Activated CD4-positive, alpha-beta memory T cell treated with anti-CD3 and anti-CD28 coated beads, Interleukin-2, amount 10 ng/mL, durations not matched to agents 7 days and 5 days (primary cell): ENCODE measurements at places on chromosomes 6 and 20. TPM values are rescaled to one million over a fixed set of nuclear protein-coding genes. Genes with fewer than 3 reads are reported as not detected.

The IL17F gene
- total RNA-seq: 12.6 TPM

The ENPP3 gene
- 0.38 TPM for total RNA-seq

The SLC24A3 gene
- total RNA-seq: not detected

The POFUT1 gene
- total RNA-seq: 23.2 TPM

The LRRC73 gene
- total RNA-seq: 0.25 TPM

The PTK6 gene
- 2.3 TPM for total RNA-seq
